NCI-H1694 treated with DMSO at 0.1 percent for 48 hours (cell line): ENCODE measurements at places on chromosomes 5 and 9.

DNA sequence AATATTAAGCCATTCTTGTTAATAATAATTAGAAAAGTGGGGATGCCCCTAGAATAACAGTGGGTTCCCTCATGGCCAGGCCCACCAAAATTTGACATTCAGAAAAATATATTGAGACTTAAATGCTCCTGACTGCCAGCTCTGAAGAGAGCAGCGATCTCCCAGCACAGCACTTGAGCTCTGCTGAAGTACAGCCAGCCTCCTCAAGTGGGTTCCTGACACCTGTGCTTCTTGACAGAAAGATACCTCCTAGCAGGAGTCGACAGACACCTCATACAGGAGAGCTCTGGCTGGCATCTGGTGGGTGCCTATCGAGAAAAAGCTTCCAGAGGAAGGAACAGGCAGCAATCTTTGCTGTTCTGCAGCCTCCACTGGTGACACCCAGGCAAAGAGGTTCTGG, 261.5 kb downstream of the DTWD2 start:
- no peak for DNase-seq

DNA sequence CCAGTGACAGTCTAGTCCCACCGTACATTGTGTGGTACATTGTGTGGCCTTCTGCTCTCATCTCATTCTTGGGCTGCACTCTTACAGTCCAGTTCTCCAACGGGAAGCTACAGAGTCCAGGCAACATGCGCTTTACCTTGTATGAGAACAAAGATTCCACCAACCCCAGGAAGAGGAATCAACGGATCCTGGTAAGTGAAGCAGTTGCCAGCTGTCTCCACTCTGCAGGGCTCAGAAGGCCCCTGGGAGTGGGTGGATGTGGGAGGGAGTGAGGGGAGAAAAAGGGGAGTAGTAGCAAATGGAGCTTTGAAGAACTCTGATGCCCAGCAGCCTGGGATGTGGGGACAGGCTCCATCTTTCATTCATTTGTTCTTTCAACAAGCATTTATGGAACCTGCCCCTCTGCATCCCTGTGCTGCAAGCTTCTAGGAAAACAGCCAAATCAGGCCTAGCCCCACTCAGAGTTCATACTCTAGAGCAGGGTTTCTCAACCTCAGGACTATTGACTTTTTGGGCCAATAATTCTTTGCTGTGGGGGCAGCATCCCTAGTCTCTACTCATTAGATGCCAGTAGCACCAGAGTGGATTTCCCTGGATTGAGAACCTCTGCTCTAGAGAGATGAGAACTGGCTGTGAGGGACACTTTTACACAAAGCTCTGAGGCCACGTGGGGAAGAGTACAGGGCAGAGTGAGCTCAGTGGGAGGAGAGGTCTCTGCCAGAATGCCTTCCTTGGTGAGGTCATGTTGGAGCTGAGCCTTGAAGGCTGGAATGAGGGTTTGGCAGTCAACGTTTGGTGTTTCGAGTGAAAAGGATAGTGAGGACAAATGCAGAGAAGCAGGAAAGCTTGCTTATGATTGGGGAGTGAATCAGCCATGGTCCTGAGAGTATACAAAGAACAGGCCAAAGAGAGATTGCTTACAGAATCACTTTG, 1.1 kb downstream of the POLR1E start:
- no peak for DNase-seq

- no peak for DNase-seq
Observed at GRCh38 chr9:134938346-134939079, 20.8 kb upstream of the FCN1 start.

GRCh38 chr5:74105126-74105780, 479.3 kb downstream of the ARHGEF28 start:
- no peak for DNase-seq

- DNase-seq, result no peak
Observed at GRCh38 chr9:16278326-16278999, 592.0 kb downstream of the BNC2 start.

DNA sequence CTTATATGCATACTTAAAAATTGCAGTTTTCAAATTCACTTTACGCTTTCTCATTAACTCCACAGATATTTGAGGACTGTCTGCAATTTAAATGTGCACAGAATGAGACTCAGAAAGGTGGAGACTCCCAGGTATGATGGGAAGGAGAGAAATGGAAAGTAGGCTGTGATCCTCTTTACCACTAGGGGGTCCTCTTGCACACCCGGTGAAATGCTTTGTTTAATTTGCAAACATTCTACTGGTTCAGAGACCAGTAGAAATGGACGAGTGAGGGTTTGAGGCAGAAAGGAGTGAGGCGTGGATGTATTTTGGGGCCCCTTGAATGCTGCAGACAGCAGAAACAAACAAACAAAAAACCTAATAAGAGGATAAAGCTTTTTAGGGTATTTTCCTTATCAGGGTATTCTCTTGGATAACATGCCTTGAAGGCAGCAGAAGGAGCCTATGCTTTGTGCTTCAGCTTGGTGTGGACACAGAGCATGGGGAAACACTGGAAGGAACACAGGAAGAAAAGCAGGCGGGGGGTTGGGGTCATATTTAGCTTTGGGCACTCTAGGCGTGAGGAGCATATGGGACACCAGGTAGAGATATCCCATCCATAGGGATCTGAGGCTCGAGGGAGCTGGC, 410.1 kb downstream of the DMRT2 start:
- DNase-seq, result peak; percentile 13

DNA sequence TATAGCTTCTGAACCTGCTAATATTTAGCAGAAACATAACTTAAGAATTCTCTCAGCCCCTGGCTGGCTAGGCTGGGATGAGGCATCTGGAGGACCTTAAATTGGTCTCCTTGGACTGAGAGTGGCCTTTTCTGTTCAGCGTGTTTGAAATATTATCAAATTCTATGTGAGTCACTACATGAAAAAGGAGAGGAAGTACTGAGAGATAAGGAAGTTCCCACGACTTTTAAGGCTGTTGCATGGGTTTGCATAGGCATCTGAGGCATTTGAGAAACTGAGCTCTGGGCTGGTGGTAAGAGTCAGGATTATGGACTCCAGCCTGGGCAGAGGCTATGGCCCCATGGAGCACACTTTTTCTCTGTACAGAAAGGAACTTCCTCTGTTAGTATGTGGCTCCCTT, 816.2 kb upstream of the GRAMD2B start:
- DNase-seq, result no peak

DNA sequence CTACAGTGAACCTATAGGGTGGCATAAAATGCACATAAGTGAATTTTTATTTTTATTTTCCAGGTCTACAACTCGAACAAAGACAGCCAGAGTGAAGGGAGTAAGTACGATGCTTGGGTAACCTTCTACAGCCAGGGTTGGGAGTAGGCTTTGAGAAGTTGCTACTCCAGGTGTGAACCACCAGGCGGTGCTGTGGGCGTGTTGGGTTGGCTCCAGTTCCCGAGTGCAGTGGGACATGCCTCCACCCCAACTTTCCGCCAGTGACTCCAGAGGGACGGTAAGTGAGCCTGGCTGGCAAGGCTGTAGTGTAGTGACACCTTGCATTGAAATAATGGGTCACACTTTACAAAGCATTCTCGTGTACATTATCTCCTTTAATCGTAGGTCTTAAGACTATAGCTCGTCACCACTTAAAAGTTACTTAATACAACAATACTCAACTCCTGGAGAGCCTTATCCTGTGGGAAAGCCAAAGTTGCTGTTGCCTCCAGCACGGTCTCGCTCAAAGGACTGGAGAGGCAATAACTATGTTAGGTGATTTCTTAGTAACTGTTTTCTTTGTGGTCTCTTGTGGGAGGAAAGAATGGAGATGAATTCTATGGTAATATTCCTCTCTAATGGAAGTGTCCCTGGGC, 244.0 kb downstream of the ARHGAP26 start:
- DNase-seq, result peak; percentile 78

DNA sequence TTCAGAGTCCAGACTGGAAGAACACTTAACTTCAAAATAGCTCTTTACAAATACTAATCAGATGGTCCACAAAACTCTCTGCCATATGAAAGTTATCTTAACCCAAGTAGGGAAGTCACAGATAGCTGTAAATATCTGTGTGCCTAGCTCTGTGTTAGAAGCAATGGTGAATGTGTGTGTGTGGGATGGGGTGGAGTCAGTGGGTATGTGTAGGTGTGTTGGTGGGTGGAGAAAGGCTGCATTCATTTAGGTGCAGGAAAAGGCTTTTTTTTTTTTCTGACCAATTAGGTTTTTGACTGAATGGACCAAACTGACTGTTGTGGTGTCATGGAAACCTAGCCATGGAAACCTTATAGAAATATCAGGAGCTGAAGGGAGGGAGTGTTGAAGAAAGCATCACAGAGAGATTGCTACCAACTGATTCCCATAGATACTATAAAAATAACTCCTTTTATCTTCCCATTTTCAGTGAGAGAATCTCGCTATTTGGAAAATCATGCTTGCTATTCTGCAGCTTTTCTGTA, 156.2 kb upstream of the NR3C1 start:
- no peak for DNase-seq

- no peak for DNase-seq
Observed at GRCh38 chr9:4979239-4979638, 5.8 kb upstream of the JAK2 start.

DNA sequence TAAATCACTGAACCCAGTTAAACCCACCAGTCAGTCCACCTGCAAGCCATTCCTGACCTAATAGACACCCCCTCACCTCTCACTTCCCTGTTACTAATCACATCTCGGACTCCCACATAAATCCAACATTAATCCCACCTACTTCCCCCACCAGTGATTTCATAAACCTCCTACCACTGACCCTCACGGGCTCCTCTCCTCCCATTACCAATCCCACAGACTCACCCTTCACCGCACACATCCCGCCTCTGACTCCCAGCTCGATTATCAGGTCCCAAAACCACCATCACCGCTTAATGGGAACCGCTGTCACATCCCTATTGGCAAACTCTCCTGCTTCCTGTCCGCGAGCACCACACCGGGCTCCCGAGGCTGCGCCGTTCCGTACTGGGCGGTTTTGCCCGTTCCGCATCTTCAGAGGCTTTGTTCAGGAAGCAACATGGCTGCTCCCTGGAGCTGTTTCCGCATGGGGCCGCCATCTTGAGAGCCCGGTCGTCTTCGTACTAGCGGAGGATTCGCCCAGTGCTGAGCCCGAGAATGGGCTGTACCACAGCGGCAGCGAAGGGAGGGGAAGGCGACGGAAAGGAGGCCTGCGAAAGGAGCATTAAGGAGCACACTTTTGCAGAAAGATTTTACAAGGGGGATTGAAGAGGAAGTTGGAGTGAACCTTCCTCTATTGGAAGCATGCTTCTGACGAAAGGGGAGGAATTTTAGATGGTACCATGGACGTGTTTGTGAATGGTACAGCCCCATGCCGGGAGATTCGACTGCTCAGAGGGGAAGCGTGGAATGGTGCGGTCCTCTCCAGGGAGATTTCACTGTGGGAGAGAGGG, at the start of gene ZNF300:
ZNF300 (minus strand) TSS at position 502 of the 833 bp plus-strand sequence. CDS start 1,825 bp downstream, outside the sequence.
- DNase-seq, result peak; percentile 86

- DNase-seq, result no peak
Observed at GRCh38 chr5:171857489-171857876, 71.9 kb downstream of the SMIM23 start.

DNA sequence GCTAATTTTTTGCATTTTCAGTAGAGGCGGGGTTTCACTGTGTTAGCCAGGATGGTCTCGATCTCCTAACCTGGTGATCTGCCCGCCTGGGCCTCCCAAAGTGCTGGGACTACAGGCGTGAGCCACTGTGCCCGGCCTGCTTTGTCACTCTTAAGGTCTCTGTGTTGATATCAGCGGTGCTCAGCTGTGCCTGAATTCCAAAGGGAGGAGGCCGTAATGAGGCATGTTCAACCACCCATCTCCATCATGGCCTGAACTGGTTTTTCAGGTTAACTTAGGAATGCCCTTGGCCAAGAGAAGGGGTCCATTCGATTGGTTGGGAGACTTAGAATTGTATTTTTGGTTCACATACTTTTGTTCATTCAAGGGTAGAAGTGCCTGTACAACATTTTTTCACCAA, 22.0 kb downstream of the HSD17B3 start:
- no peak for DNase-seq

- peak; percentile 48 for DNase-seq
Observed at GRCh38 chr9:128419061-128419925, 1.4 kb upstream of the CERCAM start.

DNA sequence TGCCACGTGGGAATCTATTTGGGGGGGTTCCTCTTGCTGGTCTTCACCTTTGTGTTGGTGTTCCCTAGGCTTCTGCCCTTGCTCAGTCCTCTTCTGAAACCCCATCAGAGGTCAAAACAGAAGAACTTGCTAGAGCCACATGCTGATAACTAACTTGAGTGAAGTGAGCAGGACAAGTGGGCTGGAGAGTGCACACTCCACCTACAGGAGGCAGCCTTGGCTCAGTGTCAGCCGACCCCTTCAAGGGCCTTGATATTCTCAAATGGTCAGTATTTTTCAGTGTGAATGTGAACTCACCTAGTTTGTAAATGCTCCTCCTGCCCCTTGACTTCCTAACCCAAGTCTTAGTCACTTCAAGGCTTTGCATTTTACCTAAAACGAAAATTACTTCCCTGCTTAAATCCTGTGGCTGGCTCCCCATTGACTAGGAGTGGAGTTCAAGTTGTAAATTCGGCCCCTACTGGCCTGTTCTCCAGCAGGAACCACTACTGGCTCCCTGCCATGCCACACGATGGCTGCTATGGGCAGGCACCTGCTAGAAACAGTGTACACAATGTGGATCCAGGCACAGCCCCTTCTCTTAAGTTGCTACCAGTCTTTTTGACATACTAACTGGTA, 3.6 kb upstream of the SLC1A3 start:
- no peak for DNase-seq

DNA sequence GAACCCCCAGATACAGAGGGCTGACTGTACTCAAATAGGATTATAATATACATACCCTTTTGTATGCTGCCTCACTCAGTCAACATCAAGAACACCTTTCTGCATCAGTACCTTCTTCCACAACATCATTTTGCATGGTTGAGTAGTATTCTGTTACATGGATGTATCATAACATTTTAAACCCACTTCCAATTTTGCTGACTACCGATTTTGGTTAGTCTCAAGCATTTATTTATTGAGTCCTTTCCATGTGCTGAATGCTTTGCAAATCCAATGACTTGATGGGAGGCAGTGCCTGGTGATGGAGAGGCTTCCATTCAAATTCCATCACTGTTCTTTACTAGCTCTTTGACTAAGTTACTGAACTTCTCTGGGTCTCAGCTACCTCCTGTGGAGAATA, 182.0 kb upstream of the KLF4 start:
- DNase-seq, result no peak

GRCh38 chr9:74556685-74557084, 59.5 kb downstream of the RORB start:
- no peak for DNase-seq

DNA sequence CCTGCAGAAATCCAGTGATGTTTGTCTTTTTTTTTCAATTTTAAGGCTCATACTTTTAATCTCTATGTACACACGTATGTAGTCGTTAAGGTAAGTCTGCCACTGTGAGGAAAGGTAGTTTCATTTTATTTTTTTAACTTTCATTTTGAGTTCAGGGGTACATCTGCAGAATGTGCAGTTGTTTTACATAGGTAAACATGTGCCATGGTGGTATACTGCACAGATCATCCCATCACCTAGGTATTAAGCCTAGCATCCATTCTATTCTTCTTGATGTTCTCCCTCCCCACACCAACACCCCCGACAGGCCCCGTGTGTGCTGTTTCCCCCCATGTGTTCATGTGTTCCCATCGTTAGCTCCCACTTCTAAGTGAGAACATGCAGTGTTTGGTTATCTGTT, 19.7 kb downstream of the MUSK start:
- no peak for DNase-seq

GRCh38 chr9:104138243-104138868, 44.2 kb downstream of the SMC2 start:
- no peak for DNase-seq
